Astrocyte (in vitro differentiated cells and primary cell): ENCODE measurements at places on chromosomes 1 and 21. TPM values are rescaled to one million over a fixed set of nuclear protein-coding genes. Genes with fewer than 3 reads are reported as not detected.

DNA sequence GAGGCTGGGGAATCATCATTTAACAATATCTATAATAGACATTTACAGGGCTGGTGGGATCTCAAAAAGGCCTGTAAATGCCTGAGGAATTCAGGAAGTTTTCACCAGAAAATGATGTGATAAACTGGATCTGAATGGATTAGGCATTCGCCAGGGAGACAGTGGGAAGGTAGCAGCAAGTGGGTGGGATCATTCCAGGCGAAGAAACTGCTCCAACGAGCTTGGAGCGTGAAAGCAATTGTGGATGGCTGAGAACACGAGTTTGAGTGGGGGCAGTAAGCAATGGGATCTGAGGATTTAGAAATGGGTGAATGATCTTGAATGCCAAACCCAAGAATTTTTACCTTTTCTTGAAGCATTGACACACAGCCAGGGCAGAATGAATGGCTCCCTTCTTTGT is 8.9 kb upstream of the NDUFS5 start:
- DNase-seq, result no peak

DNA sequence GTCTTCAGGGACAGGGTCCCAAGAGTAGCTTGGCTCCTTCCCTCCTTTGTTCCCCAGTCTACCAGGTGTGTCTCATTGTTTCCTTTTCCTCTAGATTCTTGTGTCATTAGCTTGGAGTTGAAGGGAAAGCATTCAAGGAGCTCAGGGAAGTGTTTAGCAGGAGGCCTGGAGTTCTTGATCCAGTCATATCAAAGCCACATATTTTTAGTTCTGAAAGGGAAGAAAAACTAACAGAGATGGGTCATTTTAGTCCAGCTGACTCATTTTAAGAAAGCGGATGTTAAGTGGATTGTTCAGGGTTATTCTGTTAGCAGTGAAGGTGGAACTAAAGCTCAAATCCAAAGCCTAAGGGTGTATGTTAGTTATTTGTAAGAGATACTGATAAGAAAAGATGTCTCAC is 721 bp downstream of the C1orf54 start:
- peak; percentile 13 for DNase-seq

DNA sequence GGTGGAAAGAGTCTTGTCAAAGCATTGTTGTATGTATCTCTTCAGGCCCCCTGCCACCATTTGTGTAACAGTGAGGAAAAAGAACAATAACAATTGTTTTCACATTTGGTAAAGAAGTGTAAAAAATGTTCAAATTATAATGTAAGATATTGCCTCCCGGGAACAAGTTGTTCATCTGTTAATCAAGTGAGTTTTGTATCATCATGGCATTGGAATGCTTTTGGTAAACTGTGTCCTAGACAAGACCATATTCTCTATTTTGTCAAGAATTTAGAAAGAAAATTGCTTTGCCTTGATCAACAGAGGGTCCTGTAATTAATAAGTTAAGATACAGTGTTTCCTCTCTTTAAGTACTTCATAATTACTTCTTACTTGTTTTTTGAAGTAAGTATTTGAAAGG is 692.0 kb upstream of the NR5A2 start:
- peak; percentile 51 for DNase-seq

DNA sequence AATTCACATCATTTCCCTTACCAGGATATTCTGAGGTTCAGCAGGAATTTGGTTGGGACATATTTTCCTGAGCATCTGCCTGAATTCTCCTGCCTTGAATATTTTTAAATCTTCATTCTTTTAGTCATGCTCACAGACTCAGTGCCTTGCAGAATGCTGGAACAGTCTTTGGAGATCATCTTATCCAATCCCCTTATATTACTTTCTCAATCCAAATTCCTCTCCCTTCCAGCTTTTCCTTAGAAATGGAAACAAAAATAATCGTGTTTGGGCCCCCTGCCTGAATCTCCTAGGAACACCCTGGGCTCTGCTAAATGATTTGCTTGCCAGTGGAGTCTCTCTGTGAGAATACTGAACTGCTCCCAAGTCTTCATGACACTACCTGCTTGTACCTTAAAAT is 38.4 kb downstream of the LHX8 start:
- no peak for DNase-seq

DNA sequence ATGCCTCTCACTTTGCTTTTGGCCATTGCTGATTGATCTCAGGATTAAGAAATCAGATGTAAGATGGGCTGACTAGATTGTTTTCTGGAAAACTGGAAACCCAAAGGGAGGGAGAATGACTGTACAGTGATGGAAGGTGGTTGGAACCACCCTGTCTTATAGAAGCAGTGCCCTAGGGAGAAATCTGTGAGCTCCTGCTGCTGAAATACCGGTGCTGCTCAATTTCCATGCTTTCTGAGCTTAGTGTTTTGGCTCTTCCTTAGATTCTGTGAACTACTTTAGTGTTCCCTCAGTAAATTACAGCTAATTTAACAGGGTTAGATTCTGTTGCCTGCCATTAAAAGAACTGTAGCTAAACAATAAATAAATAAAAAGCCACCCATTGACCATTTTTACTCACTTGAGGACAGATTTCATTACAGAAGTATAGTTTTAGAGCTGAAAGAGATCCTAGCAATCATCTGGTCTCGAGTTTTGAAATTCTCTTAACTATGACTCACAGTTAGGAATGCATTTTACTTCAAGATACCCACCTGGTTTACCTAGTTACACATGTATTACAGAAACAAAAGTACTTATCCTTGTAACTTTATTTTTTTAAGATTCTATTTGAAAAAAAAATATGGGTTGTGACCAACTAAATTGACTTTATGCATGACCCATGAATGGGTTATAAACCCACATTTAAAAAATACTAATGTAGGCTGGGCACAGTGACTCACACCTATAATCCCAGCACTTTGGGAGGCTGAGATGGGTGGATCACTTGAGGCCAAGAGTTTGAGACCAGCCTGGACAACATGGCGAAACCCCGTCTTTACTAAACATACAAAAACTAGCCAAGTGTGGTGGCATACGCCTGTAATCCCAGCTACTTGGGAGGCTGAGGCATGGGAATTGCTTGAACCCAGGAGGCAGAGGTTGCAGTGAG is 33.2 kb downstream of the CAMSAP2 start:
- DNase-seq, result no peak

- no peak for DNase-seq
These were observed 39.0 kb downstream of the TMCC2 start for GRCh38 chr1:205266611-205267305.

DNA sequence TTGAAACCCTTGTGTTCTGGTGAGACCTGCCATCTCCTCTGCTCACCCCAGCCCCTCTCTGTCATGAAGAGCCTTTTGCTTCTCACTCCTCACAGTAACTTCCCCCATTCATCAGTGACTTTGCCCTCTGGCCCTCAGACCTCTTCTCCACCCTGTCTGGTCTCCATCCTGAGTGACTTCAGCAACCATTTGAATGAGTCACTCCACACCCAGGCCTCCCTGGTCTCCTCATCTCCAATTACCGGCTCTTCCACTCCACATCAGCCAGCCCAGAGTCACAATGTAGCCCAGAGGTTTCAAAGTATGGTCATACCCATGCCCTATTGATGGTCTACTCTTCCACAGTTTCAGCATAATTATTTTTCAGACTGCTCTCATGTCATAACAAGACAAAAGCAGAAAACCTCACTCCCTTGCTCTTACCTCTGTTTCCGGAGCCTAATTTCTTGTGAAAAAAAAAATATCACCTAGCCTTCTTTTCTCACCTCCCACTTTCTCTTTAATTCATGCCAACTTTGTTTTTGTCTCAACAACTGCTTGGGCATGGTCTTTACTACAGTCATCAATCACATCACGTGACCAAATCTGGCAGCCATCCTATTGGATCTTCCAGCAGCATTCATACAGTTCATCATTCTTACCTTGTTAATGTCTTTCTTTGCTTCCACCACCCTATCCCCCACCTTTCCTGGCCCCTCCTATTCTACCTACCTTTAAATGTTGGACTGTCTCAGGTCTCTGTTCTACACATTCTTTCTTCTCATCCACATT is 35.6 kb upstream of the NEK7 start:
- DNase-seq, result peak; percentile 94

GRCh38 chr1:39525366-39526165 is 34.1 kb downstream of the BMP8A start:
- no peak for DNase-seq

DNA sequence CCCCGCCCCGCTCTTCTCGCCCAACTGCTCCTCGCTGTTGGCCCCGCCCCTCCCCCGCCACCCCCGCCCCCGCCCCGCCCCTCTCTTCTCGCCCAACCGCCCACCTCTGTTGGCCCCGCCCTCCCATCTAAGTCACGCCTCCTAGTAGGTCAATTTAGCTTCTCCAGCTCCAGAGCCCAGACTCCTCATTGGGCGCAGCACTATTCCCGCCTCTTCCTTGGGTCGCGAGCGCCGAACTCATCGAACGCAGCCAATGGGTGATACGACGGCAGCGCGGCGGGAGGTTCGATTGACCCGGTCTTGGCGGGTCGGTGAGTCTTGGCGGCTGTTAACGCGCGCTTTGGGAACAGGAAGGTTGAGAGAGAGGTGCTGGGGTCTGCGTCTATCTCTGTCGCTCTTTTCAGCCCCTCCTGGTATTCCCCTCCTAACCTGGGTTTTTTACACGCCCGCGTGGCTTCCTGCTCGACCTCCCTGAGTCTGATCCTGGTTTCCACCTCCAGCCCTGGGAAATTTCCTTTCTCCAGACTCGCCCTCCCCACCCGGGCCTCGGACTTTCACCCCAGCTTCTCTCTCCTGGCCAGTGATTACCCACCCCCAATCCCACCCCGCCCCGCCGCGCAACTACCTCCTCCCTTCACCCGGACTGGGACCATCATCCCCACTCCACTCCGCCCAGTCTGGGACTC is at the start of gene RAD54L:
RAD54L (plus strand) TSS at position 328 of the 686 bp plus-strand sequence. CDS start 643 bp downstream, outside the sequence.
- DNase-seq, result peak; percentile 99

DNA sequence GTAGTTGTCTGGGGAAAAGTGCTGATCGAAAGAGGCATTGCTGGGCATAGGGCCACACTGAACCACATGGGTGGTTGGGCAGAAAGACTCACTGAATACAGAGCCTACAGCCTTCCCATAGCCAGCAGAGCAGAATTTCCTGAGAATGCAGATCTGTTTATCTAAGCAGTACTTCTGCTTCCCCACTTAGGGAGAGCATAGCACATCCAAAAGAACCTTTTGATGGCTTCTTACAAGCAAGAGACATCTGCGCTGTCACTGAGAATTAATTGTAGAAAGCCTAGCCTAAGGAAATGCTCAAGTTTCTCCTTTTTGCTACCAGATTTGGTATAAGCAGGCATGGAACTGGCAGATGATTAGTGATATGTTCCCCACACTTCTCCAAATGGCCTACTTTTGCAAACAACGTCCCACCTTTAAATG is 13.0 kb upstream of the KLHDC8A start:
- no peak for DNase-seq

GRCh38 chr1:53546409-53547155 is 87.4 kb downstream of the DMRTB1 start:
- no peak for DNase-seq

GRCh38 chr1:23553231-23554126 is 5.8 kb downstream of the ID3 start:
- DNase-seq, result no peak

- no peak for DNase-seq
These were observed 156.4 kb upstream of the B3GALT2 start for GRCh38 chr1:193342811-193343210.

DNA sequence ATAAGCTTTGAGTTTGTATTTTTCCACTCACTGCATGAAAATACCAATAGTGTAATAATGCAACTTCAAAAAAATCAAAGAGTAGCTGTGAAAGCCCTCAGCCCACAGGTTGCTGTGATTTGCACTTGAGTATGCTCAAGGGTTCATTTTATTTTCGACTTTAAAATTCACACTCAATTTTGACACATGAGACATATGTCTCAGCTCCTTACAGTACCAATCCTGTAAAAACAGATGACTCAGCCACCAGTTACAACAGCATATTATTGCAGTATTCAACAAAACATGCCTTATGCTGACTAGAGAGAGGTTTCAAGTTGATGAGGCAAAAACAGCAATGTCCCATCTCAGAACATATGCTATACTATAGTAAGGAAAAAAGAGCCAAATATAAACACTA is 66.1 kb downstream of the CYYR1 start:
- DNase-seq, result peak; percentile 42

GRCh38 chr1:154959426-154959780 is 2.2 kb downstream of the PYGO2 start:
- DNase-seq, result no peak

GRCh38 chr1:161726473-161727255 is 5.3 kb downstream of the FCRLB start:
- DNase-seq, result peak; percentile 67

- no peak for DNase-seq
These were observed 10.9 kb upstream of the RGS5 start for GRCh38 chr1:163213626-163214025.

- DNase-seq, result no peak
These were observed 42.0 kb downstream of the CAPZB start for GRCh38 chr1:19443326-19443725.

DNA sequence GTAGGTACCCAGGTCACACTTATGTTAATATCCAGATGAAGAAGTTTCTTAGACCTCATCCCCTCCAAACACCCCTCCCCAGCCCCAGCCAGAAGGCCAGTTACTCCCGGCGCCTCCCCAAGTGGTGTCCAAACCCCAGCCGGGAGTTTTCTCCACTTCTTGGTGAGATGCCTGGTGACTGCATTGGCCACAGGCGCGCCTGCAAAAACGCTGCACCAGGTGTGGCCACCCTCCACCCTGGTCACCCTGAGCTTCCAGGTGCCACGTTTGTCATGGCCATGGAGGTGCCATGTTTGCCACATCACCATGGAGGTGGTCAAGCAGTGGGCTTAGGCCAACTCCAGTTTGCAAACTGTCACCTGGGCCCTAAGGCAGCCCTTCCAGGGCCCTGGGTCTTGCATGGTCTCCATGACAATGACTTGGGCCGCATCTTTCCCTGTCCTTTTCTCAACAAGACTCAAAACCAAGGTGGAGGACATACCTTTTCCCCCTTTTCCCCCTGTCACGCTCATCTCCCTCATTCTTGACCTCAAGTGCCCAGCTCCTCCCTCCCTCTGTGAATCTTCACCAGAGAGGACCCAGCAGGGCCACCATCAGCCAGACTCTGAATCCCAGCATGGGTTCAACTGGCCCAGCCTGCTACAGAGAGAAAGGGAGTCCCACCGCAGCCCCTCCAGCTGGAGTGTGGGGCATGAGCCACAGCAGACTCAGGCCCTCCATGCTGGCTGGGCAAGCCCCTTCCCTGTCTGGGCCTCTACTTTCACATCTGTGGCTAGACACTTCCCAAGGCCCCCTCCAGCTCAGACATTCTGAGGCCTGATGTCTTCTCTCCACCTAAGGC is 125.9 kb upstream of the ZBTB40 start:
- no peak for DNase-seq

- no peak for DNase-seq
These were observed 39.8 kb upstream of the LRP8 start for GRCh38 chr1:53367503-53368313.

The KRTAP21-2 gene
- total RNA-seq, result not detected in 2 replicates

The HEYL gene
- 1.1 and 3.1 TPM in 2 replicates for total RNA-seq

The MMEL1 gene
- total RNA-seq, result not detected in 2 replicates

The OR2W3 gene
- total RNA-seq, result 4.0 and 5.9 TPM in 2 replicates

The SELL gene
- total RNA-seq, result 0.54 and 1.5 TPM in 2 replicates

The PLA2G2F gene
- total RNA-seq, result 0.23 TPM in 1 of 2 replicates, not detected in the other

The SPATA6 gene
- total RNA-seq, result 7.4 and 8.2 TPM in 2 replicates

The AHDC1 gene
- total RNA-seq, result 74.0 and 75.7 TPM in 2 replicates

The GSTM1 gene
- total RNA-seq, result not detected in 2 replicates

The THEM5 gene
- not detected in 2 replicates for total RNA-seq
